ENCODE measurements at places on chromosomes 6 and 20. TPM values are rescaled to one million over a fixed set of nuclear protein-coding genes. Genes with fewer than 3 reads are reported as not detected.
A peak's percentile ranks its signal among the peaks of the same experiment; 100 is the strongest.

The AHCY gene
- total RNA-seq: 95.5 TPM

The RHAG gene
- total RNA-seq: not detected

The PGBD1 gene
- 3.9 TPM for total RNA-seq

DNA sequence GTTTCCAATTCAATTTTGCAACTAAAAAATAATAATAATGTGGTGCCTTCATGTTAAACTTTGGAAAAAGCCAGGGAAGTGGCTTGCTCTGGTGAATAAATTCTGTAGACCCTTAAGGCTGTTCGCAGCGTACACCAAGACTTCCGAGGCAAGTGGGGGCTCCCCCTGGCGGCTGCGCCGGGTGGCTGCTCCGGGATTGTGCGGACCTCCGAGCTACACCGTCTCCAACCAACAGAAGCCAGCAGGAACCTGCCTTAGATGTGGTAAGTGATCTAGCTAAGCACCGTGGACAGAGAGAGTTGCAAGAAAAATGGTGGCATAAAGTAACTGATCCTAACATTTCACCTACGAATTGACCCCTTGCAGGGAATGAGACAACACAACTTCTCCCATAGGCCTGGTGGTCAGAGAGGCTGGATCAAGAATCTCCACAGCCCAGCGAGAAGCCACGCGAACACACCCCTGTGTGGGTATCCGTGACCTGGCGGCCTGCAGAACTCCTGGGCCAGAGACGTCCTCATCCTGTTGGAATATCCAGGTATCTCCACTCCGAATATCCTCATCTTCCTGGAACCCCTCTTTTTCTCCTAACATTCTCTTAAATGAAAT lies 69.6 kb downstream of the TBXT start:
- peak; percentile 59 for DNase-seq

GRCh38 chr6:77778527-77778926 lies 125.7 kb downstream of the MEI4 start:
- DNase-seq: no peak

GRCh38 chr6:11938285-11938890 lies 73.7 kb upstream of the HIVEP1 start:
- DNase-seq: no peak

- DNase-seq: no peak
Measured at GRCh38 chr6:157613011-157613522, 210.0 kb upstream of the SNX9 start.

DNA sequence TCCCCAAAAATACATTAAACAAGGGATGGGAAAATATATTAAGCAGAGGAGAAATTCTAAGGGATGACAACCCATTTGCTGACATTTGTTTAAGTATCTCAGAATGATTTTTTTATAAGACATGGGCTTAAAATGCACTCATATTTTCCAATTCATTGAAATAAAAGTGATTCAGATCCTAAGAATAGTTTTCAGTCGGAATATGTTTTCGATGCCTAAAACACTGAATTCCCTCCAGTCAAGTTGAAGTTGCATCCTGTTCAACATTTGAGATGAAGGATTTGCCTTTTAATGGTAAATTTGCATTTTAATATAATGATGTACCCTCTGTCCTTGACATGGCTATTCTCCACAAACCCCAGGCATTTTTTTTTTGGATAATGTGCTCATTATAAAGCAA lies 79.3 kb downstream of the PTCHD4 start:
- DNase-seq: no peak

DNA sequence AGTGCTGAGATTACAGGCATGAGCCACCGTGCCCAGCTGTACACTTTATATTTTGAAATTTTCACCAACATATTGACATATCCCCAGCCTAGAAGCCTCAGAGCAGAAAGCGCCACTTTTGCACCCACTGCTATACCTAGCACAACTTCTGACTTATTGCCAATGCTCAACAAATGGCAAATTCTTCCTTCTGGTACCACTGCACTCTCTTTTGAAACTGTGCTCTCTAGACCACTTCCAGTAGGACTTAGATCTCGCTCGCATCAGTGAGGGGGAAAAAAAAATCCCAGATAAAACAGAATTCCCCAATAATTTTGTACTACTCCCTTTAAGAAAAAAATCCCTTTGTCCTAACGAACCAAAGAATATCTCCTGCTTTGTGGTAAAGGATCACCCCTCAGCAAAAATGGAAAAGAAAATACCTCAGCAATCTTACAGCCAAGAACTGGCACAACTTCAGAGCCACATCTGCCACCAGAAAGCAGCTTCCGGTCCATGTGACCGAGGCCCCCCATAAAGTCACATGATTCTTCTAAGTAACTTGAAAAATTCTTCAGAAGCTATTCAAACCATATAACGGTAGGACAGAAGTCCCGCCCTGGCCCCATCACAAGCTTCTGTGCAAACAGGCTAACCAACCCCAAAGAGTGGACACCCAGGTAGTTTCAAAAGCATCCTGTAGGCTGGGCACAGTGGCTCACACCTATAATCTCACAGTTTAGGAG lies 18.5 kb upstream of the IL17F start:
- DNase-seq: no peak

- no peak for DNase-seq
Measured at GRCh38 chr6:16596616-16597331, 164.5 kb downstream of the ATXN1 start.

DNA sequence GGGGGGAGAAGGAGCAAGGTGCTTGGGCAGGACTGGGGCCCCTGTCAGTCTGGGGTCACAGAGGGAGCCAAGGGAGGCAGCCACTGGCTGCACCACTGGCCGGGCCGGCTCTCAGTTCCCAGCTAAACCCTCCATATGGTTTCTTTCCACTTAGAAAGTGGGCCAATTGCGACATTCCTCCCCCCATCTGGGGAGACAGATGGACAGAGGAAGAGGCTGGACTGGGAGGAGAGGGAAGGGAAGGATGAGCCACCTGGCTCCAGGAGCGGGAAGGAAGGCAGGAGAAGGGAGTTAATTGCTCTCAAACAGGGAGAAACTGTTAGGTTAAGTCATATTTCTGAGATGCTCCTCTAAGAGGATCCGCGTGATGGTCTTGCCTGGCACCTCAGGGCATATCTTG lies 82.2 kb downstream of the GRM4 start:
- no peak for DNase-seq

DNA sequence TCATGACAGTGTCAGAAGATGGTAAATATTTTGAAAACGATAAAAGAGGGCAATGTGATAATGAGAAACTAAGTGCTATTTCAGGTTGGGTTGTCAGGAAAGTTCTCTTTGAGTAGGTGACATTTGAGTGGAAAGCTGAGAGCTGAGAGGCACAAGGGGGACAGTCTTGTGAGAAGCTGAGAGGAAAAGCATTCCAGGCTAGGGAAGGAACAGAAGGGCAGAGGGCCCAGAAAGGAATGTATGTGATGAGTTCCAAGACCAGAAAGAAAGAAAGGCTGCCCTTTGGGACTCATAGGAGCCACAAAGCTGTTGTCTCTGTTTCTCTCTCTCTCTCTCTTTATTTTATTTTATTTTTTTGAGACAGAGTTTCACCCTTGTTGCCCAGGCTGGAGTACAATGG lies 7.6 kb upstream of the RNF182 start:
- DNase-seq: no peak

GRCh38 chr6:39520916-39521315 lies 198.4 kb upstream of the KCNK16 start:
- DNase-seq: no peak

DNA sequence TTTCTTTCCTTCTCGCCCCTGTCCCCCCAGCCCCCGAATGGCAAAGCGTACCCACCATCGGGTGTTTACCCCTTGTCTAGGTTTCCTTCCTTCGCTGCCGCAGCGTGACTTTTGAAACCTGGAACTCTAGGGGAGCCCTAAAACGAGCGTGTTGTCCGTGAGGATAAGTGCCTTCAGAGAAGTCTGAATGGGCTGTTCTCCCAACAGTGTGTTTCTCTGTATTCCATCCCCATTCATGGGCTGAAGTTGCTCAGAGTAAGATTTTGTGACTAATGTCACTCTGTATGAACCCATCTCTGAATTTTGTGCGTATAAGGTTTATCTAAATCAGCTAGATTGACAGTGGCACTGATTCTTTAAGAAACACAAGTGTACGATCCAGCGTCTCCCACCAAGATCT lies 949 bp downstream of the MACROD2 start:
- no peak for DNase-seq

DNA sequence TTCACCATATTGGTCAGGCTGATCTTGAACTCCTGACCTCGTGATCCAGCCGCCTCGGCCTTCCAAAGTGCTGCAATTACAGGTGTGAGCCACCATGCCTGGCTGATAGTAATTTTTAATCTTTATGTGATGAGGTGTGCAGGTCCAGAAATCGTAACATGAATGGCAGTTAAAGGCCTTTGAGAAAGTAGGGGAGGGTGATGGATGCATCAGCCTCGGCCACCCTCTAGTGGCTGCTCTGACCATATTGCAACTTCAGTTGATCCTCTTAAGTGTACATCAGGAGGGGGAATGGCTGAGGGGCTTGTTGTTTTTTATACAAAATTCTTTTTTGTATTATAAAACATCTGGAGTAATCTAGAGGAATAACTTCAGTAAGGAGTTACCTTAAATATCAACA lies 193.0 kb downstream of the ZFAND3 start:
- DNase-seq: no peak

DNA sequence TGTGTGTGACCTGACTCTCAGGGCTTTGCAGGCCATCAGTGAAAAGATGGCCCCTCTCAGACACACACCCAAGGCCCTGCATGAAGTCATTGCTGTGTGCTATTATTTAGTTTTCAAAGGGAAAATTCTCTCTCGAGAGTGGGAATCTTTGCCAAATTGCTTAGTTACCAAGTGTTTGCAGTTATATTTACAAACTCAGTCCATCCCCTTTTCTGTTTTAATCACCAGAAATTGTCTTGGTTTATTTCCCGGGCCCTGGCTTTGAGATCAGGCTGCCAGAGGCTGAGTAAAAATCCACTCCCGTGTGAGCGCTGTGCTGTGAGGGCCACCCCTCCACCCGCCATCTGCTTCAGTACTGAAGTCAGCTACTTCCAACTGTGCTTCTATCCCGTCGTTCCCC lies 163.1 kb downstream of the SOD2 start:
- no peak for DNase-seq

GRCh38 chr6:7145885-7146828 lies 38.4 kb downstream of the RREB1 start:
- no peak for DNase-seq

DNA sequence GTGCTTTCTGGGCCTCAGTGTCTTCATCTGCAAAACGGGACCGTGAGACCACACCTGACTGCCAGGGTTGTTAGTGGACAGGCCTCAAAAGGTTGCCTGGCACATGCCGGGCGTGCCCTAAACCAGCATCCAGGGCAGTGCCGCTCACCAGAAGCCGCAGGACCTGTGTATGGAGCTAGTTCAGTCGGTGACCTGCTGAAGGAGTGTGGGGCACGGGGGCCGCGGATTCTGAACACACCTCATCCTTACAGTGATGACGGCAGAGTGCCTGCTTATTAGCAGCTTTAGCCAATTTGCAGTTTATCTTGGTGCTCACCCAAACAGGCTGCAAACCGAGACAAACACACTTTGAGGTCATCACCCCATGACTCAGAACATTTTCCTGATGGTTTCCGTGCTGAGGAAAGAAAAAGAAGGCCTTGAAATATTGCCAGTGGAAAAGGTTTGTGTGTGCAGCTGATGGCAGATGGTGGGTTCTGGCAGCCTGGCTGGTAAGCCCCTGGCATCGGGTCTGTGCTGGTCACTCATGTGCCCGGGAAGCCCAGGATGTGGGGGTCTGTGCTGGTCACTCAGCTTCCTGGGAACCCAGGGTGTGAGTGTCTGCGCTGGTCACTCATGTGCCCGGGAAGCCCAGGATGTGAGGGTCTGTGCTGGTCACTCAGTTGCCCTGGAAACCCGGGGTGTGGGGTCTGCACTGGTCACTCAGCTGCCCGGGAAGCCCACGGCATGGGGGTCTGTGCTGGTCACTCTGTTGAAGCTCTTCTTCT lies 153.8 kb downstream of the ERMARD start:
- no peak for DNase-seq

Data from activated CD8-positive, alpha-beta memory T cell treated with anti-CD3 and anti-CD28 coated beads, Interleukin-2, amount 10 ng/mL, durations not matched to agents 7 days and 5 days (primary cell).